ENCODE measurements at places on chromosomes 12 and 14.
A peak's percentile ranks its signal among the peaks of the same experiment; 100 is the strongest.

DNA sequence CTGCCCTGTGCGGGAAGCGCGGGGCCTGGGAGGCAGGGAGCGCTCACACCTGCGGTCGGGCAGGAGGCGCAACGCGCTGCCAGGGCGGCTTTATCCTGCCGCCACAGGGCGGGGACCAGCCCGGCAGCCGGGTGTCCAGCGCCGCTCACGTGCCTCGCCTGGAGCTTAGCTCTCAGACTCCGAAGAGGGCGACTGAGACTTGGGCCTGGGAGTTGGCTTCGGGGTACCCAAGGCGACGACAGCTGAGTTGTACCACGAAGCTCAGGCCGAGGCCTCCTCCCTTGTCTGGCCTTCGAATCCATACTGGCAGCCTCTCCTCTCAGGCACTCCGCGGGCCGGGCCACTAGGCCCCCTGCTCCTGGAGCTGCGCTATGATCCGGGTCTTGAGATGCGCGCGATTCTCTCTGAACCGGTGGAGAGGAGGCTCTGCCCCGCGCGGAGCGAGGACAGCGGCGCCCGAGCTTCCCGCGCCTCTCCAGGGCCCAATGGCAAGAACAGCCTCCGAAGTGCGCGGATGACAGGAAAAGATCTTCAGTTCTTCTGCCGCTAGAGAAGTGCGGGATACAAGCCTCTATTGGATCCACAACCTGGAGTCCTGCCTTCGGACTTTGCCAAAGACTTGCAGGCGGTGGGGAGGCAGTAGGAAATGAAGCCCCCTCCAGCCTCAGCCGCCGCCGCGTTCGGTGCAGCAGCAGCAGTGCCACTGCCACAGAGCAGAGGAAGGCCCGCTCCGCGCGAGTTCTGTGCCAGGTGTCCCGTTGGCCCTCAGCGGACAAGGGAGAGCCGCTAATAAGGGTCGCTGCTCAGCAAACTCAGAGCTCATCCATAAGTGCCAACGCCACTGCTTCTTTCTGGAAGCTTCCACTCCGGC, 6.8 kb downstream of the SIX1 start:
- DNase-seq: no peak

GRCh38 chr14:106044949-106045596, 518.7 kb downstream of the TMEM121 start:
- DNase-seq: no peak

DNA sequence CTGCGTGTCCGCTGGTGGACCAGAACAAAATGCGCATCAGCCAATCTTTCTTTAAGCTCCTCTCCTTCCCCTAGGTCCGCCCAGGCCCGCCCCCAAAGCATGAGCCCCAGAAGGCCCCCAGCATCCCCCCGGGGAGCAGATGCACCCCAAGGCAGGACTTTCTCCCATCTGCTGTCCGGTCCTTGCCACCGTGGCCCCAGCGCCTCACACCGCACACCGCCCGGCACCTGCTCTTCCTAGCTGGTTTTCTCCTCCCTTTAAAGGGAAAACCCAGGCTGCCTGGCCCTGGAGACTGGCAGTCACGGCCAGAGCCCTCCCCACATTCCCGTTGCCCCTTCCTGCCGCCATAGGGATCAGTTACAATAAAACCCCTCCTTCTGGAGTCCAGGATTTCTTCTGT, 30.2 kb downstream of the RIMBP2 start:
- no peak for DNase-seq

- no peak for DNase-seq
Measured at GRCh38 chr12:39327510-39327909, 115.4 kb downstream of the KIF21A start.

DNA sequence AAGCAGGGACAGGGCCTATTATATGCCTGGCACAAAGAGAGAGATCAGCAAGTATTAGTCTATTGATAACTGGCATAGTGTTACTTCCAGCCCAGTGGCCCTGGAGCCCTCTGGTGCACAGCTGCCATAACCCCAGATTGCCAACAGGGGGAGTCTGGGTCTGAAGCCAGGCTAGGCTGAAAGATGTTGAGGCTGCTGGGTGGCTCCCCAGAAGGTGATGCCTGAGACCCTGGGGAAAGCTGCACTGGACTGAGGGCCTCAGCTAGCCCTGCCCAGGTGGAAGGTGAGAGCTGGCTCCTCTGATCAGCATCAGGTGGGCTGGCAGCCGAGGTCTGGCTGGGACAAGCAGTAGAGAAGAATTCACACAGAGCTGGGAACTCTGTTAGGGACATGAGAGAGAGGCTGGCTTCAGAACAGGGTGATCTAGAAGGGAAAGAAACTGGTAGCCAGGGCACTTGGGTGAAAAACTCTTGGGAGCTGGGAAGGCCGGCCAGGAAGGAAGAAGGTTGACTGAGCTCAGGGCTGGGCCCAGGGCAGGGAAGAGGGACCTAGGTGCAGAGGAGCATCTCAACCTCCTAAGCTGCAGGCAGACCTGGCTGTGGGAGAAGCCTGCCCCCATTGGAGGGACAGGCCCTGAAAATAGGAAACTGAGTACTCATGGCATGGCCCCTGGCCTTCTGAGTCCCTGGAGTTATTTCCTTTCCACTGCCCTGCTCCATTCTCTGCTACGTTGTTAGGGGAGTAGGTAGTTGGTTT, 3.9 kb downstream of the GZMH start:
- DNase-seq: peak; percentile 18

DNA sequence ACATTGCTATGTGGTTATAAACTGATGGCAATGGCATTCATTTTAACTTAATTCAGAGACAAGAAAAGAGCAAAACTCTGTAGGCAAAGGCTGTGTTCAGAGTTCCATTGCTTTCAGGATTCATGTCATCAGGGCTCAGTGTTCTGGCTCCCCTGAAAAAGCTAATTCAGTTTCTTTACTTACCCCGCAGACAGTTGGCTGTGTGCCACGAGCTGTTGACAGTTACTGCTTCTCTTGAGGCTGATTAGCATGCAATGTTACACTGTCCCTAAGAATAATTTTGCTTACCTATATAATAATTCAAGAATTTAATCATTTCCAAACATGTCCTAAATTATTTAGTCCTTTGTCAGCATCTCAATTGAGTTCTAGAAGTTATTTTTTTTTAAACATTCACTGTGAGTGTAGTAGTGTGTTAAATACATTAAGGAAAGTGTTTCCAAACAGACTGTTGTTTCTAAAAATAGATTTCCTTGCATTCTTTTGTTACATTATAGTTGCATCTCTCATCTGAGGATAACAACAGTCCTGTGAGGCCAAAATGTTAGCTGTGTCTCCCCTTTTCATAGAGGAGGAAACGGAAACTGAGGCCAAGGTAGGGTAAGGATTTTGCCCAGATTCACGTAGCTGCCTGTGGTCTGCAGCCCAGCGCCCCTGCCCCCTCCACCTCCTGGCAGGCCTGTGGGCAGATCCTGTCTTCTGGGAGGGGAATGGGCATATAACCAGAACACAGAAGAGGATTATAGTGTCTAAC, 98.6 kb downstream of the PELI2 start:
- no peak for DNase-seq

DNA sequence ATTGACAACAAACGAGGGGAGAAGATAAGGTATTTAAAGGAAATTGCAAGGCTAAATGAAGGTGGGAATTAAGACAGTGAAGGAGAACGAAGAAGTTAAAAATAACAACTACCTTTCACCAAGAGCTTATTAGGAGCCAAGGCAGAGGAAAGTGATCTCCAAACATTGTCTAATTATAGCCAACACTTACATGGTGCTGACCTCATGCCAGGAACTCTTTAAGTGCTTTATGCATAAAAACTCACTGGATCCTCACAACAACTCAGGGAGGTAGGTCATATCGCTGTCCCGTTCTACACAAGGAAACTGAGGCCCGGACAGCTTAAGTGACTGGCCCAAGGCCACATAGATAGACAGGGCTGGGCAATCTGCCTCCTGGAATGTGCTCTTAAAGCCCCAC, 19.5 kb downstream of the TAMALIN start:
- DNase-seq: no peak

DNA sequence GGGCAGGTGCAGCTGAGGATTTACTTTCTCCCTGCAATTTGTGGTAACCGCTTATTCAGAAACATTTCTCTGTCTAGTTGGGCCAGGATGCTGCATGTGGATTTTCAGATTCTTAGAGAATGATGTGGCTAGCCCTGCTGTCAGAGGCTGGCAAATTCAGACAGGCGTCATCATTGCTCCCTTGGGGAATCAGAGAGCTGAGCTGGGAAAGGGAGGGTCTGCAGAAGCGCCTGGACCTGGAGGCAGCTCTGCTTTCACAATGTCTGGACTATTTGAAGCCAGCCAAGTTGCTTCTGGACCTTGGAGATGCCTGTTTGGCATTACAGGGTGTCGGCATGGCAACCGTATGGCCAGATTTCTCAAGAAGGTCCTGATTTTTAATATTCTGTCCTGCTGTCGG, 3.4 kb downstream of the GALNT16 start:
- no peak for DNase-seq
